ENCODE measurements at places on chromosomes 3 and 15. TPM values are rescaled to one million over a fixed set of nuclear protein-coding genes. Genes with fewer than 3 reads are reported as not detected.

BNC1 gene
- total RNA-seq, result 2.9 TPM

GNAT1 gene
- 0.78 TPM for total RNA-seq

CACNA1D gene
- not detected for total RNA-seq

CHDH gene
- 0.04 TPM for total RNA-seq

GANC gene
- 17.8 TPM for total RNA-seq

RASGRP1 gene
- total RNA-seq, result 0.38 TPM

TUSC7 gene
- not detected for total RNA-seq

CCDC54 gene
- total RNA-seq, result not detected

MNS1 gene
- total RNA-seq, result 2.6 TPM

SPSB4 gene
- 0.22 TPM for total RNA-seq

VPS13C gene
- total RNA-seq, result 57.5 TPM

ECE2 gene
- total RNA-seq, result not detected

CTDSPL gene
- total RNA-seq, result 43.2 TPM

SYNM gene
- total RNA-seq, result 10.2 TPM

SLC27A2 gene
- total RNA-seq, result not detected

KNL1 gene
- 33.8 TPM for total RNA-seq

RAD51 gene
- 29.7 TPM for total RNA-seq

ALPK3 gene
- total RNA-seq, result 36.2 TPM

C3orf22 gene
- not detected for total RNA-seq

CADPS gene
- total RNA-seq, result not detected

B3GALNT1 gene
- 13.7 TPM for total RNA-seq

CCDC39 gene
- not detected for total RNA-seq

NRG4 gene
- total RNA-seq, result not detected

HGD gene
- total RNA-seq, result 0.44 TPM

KY gene
- not detected for total RNA-seq

MGA gene
- 34.0 TPM for total RNA-seq

IGDCC3 gene
- total RNA-seq, result not detected

RASL12 gene
- not detected for total RNA-seq

TGM4 gene
- total RNA-seq, result 0.24 TPM

HRG gene
- not detected for total RNA-seq

GPR149 gene
- not detected for total RNA-seq

VPS8 gene
- total RNA-seq, result 45.4 TPM

SHC4 gene
- not detected for total RNA-seq

TRIM69 gene
- 13.0 TPM for total RNA-seq

UBAP1L gene
- 3.9 TPM for total RNA-seq

CFAP91 gene
- 0.40 TPM for total RNA-seq

GASK1A gene
- total RNA-seq, result not detected

SAMD7 gene
- not detected for total RNA-seq

GOLGA8N gene
- 4.8 TPM for total RNA-seq
